Diencephalon (tissue), 1 donor: ENCODE measurements at places on chromosomes 11 and 22. TPM values are rescaled to one million over a fixed set of nuclear protein-coding genes. Genes with fewer than 3 reads are reported as not detected.

Gene MPZL2
- 1.2 TPM for total RNA-seq

Gene F2
- total RNA-seq = not detected

Gene MMP3
- not detected for total RNA-seq

Gene MYOD1
- total RNA-seq = not detected

Gene LRP4
- total RNA-seq = 8.8 TPM

Gene CPSF7
- 31.1 TPM for total RNA-seq

Gene MRGPRE
- total RNA-seq = not detected

Gene OR6A2
- total RNA-seq = 1.8 TPM

Gene PLEKHA7
- total RNA-seq = 15.2 TPM

Gene SLC25A1
- 36.7 TPM for total RNA-seq

Gene MFNG
- total RNA-seq = 4.2 TPM

Gene SLC22A25
- total RNA-seq = 0.23 TPM

Gene LGALS1
- 107 TPM for total RNA-seq

Gene SLC37A2
- 2.1 TPM for total RNA-seq

Gene MS4A4A
- total RNA-seq = 2.1 TPM

Gene MADD
- 89.0 TPM for total RNA-seq

Gene NAT10
- 21.5 TPM for total RNA-seq

Gene MS4A3
- 1.6 TPM for total RNA-seq

Gene DGCR6
- total RNA-seq = 18.0 TPM

Gene TRPC6
- 5.3 TPM for total RNA-seq

Gene PDE3B
- 18.7 TPM for total RNA-seq

Gene RANBP1
- total RNA-seq = 144 TPM

Gene LMNTD2
- 0.23 TPM for total RNA-seq

Gene UBQLNL
- total RNA-seq = 0.46 TPM

Gene MUC6
- total RNA-seq = not detected

Gene KCNQ1OT1
- 4.8 TPM for total RNA-seq

Gene MIAT
- 125 TPM for total RNA-seq

Gene RAB3IL1
- total RNA-seq = 4.4 TPM
